ENCODE measurements at places on chromosomes 7 and 10.

- no peak for DNase-seq
Observed at GRCh38 chr7:101410743-101411507, 48.2 kb downstream of the COL26A1 start.

GRCh38 chr10:88979153-88979562 is 11.4 kb upstream of the FAS start:
- peak; percentile 77 for DNase-seq

GRCh38 chr7:105790996-105791395 is 85.4 kb downstream of the ATXN7L1 start:
- no peak for DNase-seq

- DNase-seq = no peak
Observed at GRCh38 chr7:24637021-24637420, 63.8 kb downstream of the PALS2 start.

DNA sequence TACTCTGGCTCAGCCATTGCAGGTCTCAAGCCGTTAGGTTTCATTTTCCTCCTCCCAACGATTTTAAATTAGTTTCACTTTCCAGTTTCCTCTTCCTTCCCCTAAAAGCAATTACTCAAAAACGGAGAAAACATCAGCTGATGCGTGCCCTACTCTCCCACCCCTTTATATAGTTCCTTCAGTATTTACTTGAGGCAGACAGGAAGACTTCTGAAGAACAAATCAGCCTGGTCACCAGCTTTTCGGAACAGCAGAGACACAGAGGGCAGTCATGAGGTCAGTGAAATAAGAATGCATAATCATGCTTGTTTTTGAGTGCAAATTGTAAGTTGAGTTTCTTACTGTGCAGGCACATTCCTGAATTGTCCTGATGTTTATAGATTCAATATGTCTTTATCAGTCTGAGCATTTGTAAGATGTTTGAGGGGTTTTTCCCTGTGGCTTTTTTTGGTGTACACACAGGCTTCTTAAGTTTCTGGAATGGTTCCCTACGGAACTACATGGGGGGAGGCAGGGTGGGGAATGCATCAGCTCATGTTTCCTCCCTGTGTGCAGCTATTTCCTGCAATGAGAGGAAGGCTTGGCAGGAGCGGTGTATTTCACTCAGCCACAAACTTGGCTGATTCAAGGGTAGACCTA is at the start of gene IFIT3:
Gene IFIT3 (plus strand): TSS at position 195 of the 639 bp plus-strand sequence. CDS start 77 bp downstream, at position 272.
- peak; percentile 29 for DNase-seq

Measured in CMK (cell line).